Tongue (tissue), 3 donors: ENCODE measurements at places on chromosomes 2 and 18. TPM values are rescaled to one million over a fixed set of nuclear protein-coding genes. Genes with fewer than 3 reads are reported as not detected.

DNA sequence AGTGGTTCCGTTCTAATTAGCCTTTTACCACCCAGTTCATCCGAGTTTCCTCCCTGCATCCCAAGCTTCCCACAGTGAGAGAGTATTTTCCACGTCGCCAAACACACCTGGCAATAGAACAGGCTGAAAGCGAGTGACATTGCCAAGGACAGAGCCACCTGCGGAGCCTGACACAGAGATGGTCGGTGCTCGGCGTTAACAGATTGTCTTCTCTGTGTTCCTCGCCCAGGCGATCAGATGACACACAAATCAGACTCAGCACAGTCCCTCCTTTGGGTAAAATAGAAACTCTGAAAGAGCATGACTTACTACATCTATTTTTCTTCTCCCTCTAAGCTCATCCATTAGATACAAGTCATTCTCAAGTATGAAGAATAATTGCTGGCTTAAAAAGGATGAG is 107.7 kb downstream of the CD226 start:
- DNase-seq = peak; percentile 53

- no peak for DNase-seq
Measured at GRCh38 chr2:24873619-24874018, 46.4 kb downstream of the ADCY3 start.

DNA sequence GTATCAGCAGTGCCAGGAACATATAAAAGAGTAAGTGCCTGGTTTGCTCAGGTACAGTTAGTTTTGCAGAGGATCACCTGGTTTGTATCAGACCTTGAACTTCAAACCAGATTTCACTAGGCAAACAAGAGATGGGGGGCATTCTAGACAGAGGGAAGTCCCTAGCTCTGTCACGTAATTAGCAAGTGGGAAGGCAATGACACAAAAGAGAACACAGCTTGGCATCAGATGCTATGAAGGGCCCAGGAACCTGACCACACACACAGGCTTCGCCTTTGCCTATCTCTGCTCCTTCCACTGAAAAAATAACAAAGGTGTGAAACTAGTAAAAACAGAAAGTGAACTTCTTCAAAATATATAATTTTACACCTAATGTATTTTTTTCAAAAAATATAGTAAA is 62.6 kb downstream of the CERKL start:
- no peak for DNase-seq

- peak; percentile 56 for DNase-seq
Measured at GRCh38 chr2:210309548-210310233, 5.3 kb downstream of the MYL1 start.

DNA sequence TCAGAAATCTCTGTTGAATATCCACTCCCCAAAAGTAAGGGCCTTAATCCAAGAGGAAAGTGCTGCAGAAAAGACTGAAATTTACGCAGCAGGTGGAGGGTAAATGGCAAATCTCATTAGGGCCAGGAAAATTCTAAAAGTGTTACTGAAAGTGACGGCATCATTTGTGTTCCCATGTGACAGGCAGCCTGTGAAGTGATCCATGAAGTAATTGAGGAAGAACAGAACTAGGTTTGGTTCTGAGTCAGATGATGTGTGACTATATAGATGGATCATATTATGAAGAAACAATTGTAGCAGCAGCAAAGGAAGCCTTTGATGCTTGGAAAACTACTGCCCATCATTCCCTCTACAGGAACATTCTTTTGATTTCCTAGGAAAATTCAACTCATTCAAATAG is 401.2 kb downstream of the TGIF1 start:
- DNase-seq = no peak

- no peak for DNase-seq
Measured at GRCh38 chr2:2306878-2307277, 24.2 kb downstream of the MYT1L start.

DNA sequence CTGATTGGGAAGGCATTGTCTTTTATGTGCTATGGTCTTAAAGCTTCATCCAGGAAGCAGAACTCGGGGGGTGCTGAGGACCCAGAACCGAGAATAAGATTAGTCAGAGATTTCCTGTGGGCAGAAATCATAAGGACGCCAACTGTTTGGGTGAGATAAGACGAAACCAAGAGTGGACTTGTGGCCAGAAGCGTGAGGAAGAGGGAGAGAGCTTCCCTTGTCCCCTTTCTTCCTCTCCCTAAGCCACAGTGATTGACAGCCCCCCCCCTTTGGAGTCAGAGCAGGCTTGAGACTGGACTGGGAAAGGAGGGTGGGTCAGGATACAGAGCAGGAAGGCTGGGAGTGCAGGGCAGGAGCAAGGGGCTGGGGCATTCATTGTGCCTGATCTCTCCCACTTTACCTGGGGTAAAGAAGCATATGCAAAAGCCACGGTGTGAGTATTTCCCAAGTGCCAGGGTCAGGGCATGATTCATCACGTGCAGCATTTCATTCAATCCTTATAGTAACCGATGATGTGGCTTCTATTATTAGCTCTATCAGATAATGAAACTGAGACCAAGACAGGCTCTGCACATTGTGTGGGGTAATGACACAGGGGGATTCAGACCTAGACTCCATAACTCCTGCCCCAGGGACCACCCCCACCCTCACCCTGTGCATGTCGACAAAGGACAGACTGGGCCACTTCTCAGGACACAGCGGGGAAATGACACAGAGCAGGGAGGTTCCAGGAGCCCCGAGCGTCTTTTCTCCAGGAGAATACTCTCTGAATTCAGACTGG is 3.0 kb upstream of the IL1RN start:
- DNase-seq = no peak

DNA sequence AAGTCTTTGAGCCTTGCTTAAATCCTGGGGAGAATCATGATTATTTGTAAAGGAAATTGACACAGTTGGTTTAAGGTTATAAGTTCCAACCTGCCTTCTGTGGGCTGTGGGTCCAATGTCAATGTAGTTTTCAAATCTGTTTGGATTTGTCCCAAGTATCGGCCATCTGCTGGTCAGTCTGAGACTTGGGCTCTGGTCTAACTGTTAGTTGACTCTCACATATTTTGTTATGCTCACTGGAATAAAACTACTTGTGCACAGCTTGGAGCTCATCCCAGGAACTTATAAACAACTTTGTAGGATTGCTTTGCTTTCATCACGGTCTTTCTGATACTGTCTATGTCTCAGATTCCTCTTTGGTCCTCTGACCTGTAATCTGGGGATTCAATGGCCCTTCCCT is 1026.2 kb upstream of the ZEB2 start:
- no peak for DNase-seq

- peak; percentile 55 for DNase-seq
Measured at GRCh38 chr18:23523429-23524212, 20.3 kb downstream of the RMC1 start.

- DNase-seq = no peak
Measured at GRCh38 chr2:132884292-132884691, 214.3 kb upstream of the LYPD1 start.

GRCh38 chr2:210477496-210477895 is 937 bp upstream of the LANCL1 start:
- DNase-seq = peak; percentile 28

DNA sequence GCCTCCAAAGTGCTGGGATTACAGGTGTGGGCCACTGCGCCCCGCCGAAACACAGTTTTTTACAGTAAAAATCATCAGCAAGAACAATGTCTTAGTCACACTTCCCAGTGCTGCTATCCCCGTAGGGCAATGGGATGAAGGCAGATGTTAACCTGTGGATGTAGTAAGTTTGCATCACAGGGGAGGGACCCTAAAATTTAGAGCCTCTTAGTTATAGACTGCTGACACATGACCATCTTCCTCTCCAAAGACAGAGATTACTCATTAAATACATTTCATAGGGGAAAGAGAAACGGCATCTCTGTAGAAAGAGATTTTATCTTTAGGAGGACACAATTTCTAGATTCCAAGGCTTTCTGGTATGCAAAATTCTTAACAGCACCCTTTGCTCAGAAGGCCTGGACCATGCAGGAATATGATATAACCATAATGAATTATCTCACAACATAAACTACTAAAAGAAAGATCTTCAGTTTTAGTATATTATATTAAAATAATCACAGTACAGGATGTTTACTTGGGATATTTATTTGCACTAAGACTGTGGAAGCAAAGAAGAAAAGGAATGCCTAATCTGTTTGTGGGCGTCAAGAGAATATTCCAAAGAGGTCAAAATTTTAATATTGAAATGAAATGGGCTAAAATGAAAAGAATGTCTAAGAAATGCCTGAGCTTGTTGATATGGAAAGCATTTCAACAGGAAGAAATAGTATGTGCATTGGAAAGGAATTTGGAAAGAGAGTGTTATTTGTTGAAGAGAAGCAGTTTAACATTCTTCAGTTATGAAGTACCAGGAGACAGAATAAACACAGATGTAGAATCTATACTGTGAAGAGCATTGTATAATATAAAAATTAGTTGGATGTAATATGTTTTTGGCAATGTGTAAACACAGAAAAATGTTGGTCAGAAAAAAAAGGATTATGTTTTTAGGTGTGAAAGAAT is 1228.3 kb upstream of the CHAC2 start:
- DNase-seq = no peak

DNA sequence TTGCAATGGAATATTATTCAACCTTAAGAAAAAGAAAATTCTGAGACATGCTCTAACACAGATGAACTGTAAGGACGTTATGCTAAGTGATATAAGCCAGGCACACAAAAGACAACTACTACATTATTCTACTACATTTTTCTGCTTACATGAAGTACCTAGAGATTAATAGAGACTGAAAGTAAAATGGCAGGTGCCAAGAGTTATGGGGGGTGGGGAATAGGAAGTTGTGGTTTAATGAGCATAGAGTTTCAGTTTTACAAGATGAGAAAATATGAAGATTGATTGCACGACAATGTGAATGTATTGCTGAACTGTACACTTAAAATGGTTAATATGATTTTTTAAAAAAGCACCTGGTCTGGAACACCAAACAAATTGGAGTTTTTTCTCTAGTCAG is 1231.6 kb upstream of the DDX18 start:
- no peak for DNase-seq

DNA sequence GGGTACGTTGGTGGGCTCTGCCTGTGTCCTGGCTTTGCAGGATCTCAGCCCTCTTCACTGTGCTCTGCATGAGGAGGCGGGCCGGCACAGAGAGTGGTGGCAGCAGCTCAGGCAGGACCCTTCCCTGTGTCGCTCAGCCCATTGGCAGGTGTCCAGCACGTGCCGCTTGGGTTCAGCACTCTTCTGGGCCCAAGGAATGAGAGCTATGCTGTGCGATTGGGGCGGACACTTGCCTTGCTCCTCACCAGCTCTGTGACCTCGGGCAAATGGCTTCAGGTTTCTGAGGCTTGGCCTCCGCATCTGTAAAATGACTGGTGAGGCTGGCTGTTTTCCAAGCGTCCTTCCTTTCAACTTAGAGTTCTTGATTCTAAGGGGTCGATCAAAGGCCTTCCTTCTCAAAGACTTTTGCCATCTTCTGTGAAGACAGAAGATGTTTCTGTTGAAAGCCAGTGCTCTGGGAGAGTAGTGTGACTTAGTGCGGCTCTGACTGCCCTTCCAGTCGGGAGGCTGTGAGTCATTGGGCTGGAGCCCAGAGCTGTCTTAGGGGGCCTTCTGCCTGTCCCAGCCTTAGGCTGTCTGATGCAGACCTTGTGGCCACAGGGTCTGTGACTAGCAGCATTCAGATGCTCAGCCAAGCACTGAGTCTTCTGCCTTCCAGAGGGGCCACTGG is 35.6 kb downstream of the GLI2 start:
- DNase-seq = peak; percentile 58

DNA sequence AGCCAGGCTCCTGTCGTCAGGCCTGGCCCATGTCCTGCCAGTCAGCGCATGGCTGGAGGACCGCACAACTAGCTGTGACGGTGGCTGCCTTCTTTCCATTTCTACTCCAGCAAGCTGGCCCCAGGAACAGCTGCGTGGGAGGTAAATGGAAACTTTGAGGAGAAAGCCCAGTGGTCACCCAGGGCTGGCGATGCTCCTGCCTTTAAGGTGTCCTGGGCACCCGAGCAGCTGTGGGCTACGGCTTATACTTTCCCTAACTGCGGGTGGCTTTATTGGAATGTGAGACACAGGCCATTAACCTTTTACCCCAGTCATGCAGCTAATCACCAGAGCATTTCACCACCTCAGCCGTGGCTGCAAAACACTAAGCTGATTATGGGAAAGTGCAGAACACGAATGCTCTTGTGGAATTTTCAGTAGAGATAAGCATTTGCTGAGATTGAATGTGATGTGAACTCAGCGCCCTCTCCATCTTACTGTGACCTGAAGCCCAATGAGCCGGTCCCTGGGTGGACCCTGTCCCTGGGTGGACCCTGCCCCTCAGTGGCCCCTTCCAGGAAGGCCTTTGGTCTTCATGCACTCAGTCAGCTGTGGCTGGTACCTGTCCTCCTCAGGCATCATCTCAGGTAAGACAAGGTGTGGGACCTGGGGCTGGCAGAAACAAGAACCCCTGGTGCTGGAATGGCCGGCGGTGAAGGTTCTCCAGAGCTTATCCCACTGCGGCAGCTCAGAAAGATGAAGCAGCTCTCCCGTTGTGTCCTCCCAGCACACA is 275.4 kb upstream of the HS6ST1 start:
- DNase-seq = peak; percentile 70

DNA sequence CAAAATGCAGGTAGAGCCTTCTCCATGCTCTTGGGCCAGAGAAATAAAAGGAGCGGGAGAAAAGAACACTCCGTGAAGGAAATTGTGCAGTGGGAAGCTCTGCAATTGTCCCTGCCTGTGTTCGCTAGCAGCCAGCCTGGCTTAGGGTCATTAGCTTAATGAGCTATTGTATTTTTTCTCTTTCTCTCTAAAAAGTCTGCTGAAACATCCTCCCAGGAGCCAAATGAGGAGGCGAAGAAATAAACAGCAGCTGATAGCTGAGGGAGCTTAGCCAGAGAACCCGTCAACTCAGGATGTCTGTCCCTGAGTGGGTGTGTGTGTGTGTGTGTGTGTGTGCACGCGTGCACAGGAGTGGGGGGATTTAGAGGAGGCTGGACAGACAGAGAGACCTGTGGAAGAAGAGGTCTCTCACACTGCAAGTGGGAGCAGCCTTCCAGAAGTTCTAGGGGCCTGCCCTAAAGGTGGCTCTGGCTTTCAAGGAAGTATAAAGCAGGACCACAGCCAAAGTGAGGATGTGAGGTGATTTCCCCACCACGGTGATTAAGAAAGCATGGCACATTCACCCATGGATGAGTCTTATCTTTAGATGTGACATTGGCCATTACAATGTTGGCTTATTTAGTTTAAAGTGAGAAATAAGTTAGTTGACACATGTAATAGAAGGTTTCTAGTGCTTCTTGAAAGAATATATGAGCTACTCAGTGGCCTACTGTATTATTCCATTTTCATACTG is 690.4 kb downstream of the RNF144A start:
- DNase-seq = no peak

GRCh38 chr2:176117162-176117822 is 714 bp downstream of the HOXD10 start:
- DNase-seq = no peak

GRCh38 chr2:7427293-7428060 is 510.3 kb downstream of the RNF144A start:
- DNase-seq = peak; percentile 86

GRCh38 chr2:123566291-123566946 is 458.7 kb upstream of the CNTNAP5 start:
- no peak for DNase-seq

GPR45 gene
- not detected for total RNA-seq

BIN1 gene
- total RNA-seq = 697 TPM

IL36G gene
- total RNA-seq = not detected

DPYSL5 gene
- 3.3 TPM for total RNA-seq

IL1B gene
- total RNA-seq = 0.21 TPM
